Activated T-cell treated with anti-CD3 and anti-CD28 coated beads for 48 hours (primary cell): ENCODE measurements at places on chromosomes 16 and 17.

- DNase-seq, result no peak
Measured at GRCh38 chr16:10408824-10409381, 23.0 kb downstream of the ATF7IP2 start.

- DNase-seq, result peak; percentile 55
Measured at GRCh38 chr17:64028874-64029464, 8.5 kb upstream of the ICAM2 start.

- no peak for DNase-seq
Measured at GRCh38 chr17:75641343-75641742, 8.1 kb downstream of the SMIM5 start.

DNA sequence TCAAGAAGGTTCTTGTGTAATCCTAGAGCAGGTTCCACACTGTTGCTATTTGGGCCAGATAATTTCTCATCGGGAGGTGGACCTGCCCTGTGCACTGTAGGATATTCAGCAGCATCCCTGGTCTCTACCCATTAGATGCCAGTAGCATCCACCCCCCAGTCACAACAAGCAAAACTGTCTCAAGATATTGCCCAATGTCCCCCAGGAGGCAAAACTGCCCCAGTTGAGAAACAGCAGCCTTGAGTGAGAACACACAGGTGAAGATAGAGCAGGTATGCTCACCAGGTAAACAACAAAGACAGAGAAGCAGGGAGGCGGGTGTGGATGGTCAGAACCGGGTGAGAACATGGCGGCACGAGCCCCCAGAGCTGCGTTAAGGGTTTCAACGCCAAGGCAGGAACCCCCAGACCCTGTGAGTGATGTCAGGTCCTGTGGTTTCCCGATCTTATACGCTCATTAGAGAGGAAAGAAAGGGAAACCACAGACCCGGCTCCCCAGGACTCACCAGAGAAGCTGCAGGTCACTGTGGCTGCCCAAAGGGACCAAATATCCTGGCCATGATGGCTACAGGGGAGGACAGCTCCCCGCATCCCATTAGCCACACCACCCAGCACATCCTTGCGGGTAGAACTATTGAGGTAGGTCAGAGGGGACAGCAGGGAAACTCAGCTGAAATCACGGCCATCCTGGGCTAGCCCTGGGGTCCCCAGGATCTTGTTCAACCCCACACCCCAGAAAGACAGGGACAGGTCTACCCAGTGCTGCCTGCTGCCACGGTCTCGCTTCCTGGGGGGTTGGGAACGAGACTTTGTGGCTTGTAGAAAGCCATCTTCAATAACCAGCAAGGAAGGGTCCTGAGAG is 21.2 kb downstream of the CDC42EP4 start:
- no peak for DNase-seq

- no peak for DNase-seq
Measured at GRCh38 chr16:23394141-23394831, 58.7 kb downstream of the COG7 start.

DNA sequence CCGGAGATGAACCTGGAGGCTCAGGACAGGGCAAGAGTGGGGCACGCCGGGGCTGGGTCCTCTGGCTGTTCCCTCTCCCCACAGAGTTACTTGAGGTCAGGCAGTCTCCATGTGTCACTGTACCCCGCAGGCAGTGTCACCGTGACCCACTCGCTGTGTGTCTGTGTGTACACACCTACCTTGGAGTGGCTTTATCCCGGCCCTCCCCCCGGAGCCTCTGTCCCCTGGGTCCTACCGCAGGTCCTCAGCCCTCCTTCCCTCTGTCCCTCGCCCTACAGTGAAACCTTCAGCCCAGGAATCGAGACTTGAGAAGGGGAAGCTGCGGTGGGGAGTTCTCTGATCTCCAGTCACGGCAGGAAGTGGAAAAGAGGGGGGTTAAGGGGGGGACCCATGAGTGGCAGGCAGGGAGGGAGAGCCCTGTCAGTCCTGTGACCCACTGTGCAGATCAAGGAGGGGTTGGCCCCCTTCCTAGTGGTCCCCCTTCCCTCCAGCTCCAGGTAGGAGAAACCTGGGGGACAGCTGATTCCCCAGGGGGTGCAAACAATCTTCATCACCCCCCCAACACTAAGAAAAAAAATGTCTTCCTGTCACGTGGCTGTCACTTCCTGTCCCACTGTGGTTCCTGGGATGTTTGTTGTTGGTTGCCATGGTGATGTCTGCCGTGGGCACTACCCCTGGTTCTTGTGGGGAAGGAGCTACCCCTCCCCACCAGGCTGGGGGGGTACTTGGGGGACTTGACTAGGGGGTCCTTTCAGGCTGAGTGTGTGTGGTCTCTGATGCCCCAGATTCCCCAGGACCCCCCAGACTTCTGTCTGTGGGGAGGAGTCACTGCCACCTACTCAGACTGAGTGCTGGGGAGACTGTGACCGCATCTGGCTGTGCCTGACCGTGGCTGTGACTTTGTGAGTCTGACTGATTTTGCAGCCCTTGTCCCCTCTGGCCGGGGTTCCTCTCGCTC is 13.7 kb downstream of the RARA start:
- DNase-seq, result peak; percentile 71

- DNase-seq, result no peak
Measured at GRCh38 chr16:19851476-19851875, 33.2 kb downstream of the GPRC5B start.

DNA sequence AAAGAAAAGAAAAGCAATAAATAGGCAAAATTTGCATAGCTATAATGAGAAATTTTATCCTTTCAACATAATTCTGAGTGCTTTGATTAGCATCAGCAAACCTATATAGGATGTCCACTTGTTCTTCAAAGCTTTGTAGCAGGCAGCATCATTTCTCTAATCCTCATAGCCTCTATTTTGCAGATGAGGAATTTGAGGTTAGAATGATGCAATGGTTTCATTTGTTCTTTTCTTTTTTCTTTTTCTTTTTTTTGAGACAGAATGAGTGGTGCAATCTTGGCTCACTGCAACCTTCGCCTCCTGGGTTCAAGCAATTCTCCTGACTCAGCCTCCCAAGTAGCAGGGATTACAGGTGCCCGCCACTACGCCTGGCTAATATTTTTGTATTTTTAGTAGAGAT is 594.4 kb downstream of the TOX3 start:
- DNase-seq, result no peak

GRCh38 chr16:55468352-55468990 is 10.5 kb upstream of the MMP2 start:
- DNase-seq, result no peak
